CD4-positive, alpha-beta T cell treated with Interleukin-1 beta for 1 hour (primary cell): ENCODE measurements at places on chromosomes 3 and 15.

DNA sequence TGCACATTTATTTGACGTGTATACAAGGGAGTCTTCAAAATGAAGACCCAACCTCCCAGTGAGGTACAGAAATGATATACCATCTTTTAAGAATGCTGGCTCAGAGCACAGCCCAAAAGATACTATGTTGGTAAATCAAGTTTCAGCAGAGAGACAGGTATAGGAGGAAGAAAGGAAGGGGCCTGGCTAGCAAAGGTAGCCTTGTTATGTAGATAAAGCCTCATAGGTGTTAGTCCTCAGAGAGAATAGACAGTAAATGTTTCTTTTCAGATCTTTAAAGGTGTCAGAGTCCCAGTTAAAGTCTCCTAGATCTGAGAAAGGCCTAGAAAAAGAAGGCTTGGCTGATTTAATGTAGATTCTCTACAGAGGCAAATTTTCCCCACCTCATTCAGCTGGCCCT is 213.8 kb downstream of the SI start:
- no peak for DNase-seq

DNA sequence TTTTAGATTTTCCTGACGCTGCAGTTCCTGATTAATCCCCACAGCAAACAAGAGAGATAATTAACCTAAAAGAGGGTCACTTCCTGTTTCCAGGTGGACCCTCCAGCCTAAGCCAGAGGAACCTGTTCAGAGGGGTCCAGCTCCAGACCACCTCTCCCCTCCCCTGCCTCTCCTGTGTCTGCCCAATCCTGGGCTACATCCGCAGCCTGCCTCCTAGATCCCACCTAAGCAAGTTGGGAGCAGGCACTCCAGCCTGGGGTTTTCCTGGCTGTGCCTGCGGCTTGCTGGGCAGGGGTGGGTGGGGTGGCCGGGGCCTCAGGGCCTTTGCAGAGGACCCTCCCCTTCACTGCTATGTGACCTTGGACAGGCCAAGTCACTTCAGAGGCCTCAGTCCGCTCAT is 178.6 kb upstream of the LINGO1 start:
- no peak for DNase-seq

DNA sequence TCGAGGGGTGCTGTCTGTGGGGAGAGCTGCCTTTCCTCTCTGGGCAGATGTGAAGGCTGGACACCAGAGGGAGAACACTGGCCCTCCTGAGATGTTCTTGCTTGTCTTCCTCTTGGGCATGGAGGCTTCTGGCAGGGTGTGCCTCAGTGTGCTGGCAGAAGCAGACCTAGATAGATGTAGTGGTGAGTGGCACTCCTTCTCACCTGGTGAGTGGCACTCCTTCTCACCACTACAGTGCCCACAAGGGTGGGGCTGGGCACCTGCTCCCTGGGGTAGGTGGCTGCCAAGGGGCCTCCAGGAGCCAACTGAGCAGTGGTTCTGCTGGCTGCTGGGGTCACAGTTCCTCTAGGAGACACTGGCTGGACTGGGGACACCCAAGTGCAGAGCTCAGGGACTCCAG is 18.7 kb downstream of the ACVR2B start:
- no peak for DNase-seq

DNA sequence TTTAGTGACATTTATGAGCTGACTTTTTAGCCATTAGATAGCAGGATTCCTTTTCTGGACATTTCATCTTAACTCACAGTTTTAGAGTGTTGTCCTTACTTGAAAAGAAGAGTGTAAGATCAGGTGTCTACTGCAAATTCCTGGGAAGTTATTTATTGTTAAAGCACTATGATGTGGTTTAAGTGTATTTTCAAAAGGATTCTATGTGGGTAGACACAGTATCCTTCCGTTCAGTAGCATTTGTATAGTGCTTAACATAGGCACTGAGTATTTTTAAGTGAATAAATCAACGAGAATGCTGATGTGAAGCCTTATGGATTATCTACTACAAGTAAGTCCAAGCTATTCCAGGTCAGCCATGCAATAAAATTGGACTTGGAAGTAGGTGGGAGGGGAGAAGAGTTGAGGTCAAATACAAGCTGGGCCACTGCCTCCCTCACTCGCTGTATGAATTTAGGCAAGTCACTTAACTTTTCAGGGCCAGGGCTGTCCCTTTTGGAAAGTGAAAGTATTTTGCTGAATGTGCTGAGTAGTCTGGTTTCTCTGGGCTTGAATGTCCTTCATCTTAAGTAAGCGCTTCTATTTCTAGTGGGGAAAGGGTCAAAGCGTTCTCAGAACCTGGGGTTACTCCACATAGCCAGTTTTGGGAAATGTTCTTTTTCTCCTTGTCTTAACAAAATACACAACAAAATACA is 48.6 kb downstream of the GAP43 start:
- DNase-seq = no peak

- DNase-seq = no peak
These were observed 529.0 kb downstream of the AGBL1 start for GRCh38 chr15:86608461-86609205.

DNA sequence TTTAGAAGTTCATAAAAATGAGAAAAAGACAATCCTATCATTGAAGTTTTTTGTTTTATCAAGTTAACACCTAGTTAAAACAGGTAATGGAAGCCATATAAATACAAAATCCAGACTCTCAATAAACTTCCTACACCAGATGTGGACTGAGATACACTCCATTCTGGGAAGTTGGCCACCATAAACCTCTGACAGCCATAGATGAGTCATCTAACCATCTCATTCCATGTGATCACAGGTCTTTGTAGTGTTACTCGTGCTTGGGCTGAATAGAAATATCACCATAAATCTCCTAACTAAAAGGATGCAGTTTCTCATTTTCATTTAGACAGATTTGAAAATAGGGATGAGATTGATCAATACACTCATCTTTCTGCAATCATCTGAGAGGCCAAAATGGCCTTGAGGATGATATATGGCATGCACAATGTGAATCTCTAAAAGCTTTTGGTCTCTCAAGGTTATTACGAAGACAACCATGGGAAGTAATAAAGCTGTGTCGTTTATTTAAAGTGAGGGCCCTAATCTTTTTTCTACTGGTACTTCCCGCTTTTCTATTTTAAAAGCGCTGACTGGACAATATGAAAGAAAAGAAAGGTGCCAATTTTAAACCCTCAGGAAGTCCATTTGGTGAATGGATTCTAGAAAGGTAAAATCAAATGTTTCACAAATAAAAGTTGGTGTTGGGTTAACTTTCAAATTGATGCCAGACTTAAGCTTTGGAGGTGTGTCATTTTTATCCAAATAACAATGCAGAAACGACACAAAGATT is 155.5 kb downstream of the POLR2M start:
- no peak for DNase-seq

DNA sequence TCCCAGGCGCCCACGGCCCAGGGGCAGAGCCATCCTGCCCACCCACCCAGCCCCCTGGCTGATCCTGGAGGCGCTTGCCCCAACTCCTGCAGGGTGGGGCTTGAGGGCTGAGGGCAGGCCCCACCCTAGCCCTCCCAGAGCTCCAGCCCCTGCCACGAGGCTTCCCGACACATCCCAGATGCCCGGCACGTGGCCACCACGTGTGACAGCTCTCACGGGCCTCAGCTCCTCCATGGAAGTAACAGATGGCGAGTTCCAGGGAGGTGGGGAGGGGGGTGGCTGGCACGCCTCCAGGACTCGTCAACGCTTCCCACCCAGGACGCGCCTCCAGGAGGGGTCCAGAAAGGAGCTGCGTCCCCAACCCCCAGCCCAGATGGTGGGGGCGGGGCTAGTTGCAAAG is 29.1 kb downstream of the PLXND1 start:
- no peak for DNase-seq

DNA sequence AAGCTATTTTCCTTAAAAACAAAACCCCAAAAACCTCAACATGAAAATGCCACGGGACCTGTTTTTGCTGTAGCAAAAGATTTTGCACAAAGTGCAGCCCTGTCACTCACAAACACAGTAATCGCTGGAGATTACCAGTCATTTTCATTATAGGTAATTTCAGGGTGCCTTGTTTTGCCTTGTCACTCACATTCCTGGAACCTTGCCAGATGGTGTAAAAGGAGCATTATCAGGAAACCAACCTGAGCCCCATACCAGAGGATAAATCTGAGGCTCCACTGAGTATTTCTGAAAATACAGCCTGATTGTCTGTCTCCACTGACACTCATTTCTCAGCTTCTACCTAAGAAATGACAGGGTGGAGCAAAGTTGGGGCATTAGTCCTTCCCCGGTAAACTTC is 791.3 kb upstream of the LMCD1 start:
- DNase-seq = no peak

GRCh38 chr15:96331945-96332636 is 1.6 kb downstream of the NR2F2 start:
- DNase-seq = no peak

DNA sequence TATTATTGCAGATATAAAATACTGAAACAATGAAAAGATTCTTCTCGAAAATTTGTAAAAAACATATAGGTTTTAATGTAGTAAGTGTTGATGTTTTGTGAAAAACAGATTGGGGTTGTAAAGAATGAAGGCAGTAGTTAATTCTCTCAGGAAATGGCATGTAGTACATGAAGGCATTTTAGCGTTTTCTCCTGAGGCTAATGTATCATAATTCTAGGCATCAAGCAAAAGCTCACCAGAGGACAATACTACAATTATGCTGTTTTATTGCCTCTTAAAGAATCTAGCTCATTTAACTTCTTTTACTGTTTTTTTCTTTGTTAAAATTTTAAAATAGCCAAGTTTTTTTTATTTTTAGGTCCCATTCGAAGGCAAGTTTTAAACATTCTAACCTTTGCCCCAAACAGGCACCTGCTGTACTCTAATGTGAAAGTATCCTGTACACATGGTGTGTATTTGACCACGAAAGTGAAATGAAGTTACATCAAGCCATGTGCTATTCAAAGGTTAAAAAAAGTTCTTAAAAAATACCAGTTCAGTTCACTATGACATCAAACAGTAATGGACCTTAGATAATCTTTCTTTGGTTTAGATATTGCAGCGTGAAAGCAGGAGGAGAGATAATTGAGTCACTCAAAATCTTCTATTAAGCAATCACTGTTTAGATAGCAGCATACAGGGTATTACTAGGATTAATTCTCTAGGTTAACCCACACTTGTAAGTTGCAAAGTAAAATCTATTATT is 163.6 kb downstream of the ECT2 start:
- DNase-seq = no peak

DNA sequence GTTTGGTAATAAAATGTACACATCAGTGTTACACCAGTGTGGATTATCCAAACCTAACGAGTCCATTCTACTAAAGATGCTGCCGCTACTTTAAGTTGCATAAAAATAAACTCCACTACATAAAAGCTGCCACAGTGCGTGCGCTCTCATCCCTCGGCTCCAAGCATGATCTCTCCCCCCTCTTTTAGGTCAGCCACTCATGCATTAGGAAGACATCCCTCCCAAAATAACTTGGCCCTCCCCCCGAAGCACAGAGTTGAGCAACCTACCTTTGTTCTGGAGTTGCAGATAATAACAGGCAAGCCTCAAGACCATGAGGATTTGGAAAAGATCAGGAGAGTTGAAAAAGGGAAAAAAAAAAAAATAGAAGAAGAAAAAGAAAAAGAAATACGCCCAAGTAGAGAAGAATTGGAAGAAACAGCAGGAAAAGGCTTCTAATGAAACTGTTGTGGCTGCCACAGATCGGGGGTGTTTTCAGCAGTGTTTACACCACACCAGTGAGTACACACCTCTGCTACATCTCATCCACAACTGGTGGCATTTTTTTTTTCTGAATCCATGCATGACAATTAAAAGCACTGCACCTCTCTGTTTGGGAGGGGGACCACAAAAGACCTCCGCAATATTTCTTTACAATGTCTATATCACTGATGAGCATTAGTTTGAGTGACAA is 339.2 kb downstream of the FOXP1 start:
- DNase-seq = no peak

- DNase-seq = no peak
These were observed 37.9 kb downstream of the CLK3 start for GRCh38 chr15:74653426-74654102.

- DNase-seq = no peak
These were observed 554.8 kb downstream of the MFSD1 start for GRCh38 chr3:159356606-159357005.

GRCh38 chr3:139870000-139870675 is 64.8 kb upstream of the CLSTN2 start:
- no peak for DNase-seq

- DNase-seq = no peak
These were observed 123.5 kb upstream of the GOLGA6L4 start for GRCh38 chr15:84112025-84112424.

DNA sequence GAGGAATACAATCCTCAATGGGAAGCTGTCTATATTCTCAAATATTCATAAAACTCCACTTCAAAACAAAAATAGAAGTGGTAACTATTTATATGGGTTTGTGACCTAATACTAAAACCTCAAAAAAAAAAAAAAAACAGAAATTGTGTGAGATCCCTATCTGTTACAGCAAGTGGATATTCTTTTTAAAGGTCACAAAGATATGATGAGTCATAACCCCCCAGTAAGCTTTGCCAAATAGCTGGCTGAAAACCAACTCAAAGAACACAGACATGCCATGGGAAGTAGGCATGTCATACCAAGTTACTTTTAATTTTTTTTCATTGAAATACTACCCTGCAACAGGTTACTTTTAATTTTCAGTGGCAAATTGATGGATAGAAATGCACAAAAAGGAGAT is 62.5 kb downstream of the CBLB start:
- DNase-seq = peak; percentile 62

GRCh38 chr3:156760333-156760732 is 65.8 kb upstream of the LEKR1 start:
- DNase-seq = no peak

GRCh38 chr3:34024447-34025240 is 226.2 kb downstream of the PDCD6IP start:
- DNase-seq = no peak

DNA sequence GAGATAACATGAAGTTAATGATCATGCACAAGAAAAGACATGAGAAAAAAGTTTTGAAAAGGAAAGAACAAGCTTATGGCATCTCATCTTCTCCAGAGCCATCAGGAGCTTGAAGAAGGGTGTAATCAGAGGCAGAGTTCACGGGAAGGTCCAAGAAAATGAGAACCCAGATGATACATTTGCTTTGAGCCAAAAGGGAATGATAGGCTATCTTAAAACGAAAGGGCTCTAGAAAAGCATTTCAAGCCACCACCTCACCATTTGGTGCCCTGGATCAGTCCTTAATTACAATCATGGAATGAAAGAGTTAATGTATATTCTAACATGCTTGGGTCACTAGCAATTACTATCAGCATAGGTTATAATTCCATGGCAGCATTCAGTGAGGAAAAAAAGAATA is 781.8 kb downstream of the ROBO1 start:
- DNase-seq = no peak

GRCh38 chr3:78839693-78840092 is 928.1 kb downstream of the ROBO1 start:
- DNase-seq = no peak
